ENCODE measurements at places on chromosomes 4 and X.

DNA sequence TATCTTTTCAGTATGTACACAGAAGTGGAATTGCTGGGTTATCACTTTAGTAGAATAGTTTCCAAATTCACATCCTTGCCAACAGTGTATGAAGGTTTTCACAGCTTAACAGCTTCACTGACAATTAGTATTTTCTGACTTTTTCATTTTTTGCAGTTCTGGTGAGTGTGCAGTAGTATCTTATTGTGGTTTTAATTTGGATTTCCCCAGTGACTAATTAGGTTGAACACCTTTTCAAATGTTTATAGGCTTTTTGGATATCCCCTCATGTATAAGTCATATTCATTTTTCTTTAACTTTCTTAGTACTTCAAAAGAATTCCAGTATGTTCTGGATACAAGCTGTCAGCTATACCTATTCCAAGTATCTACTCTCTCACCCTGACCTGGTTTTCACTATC, 37.1 kb downstream of the BRCC3 start:
- H3K36me3 ChIP-seq, result no peaks in the 10 kb centered on the region
- H3K27me3 ChIP-seq, result no peaks in the 10 kb centered on the region
- H3K4me3 ChIP-seq, result no peak overlapping the region
- no peak overlapping the region for H3K27ac ChIP-seq

- no peaks in the 10 kb centered on the region for H3K4me1 ChIP-seq
- H3K27ac ChIP-seq, result no peak overlapping the region
- peak overlapping the region; percentile 53 for H3K4me3 ChIP-seq
- H3K36me3 ChIP-seq, result no peaks in the 10 kb centered on the region
Measured at GRCh38 chrX:76428243-76429130, 977 bp downstream of the MAGEE1 start.

- H3K4me1 ChIP-seq, result peaks cover 7% of the 10 kb centered on the region
- H3K4me3 ChIP-seq, result no peak overlapping the region
- H3K36me3 ChIP-seq, result no peaks in the 10 kb centered on the region
- DNase-seq, result no peak
Measured at GRCh38 chrX:68648960-68649359, 1.5 kb downstream of the STARD8 start.

DNA sequence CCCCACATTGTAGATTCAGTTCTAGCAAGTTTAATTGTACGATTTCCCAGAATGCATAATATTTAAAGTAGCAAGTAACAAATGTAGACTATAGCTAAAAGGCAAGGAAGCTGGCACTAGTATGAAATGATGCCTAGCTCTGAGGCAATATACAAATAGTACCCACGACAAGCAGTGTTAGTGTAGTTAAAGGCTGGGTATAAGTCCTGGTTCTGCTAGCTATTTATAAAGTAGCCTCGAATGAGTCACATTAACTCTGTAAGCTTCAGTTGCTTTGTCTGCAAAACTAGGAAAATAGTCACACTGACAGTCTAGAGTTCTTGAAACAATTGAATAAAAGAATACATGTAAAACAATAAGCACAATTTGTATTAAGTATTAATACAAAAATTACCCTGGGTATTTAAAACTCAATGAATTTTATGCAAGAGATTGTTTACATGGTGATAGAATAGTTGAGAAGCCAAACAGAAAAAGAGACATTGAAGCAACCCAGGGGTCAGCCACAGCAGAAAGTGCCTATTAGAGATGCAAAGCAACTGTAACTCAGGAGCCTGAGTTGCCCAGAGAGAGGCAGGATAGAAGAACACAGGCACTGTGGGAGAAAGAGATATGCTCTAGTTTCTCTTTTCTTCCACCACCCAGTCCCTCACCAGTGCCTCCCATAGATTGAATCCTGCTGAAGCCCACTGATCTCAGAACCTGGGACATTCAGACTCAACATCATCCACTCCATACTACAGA, 949.0 kb downstream of the C4orf33 start:
- H3K36me3 ChIP-seq, result no peaks in the 10 kb centered on the region
- no peaks in the 10 kb centered on the region for H3K27me3 ChIP-seq
- H3K27ac ChIP-seq, result no peak overlapping the region
- H3K4me1 ChIP-seq, result no peaks in the 10 kb centered on the region

GRCh38 chrX:53511322-53511721, 77.2 kb upstream of the HSD17B10 start:
- no peaks in the 10 kb centered on the region for H3K4me1 ChIP-seq
- no peaks in the 10 kb centered on the region for H3K36me3 ChIP-seq
- H3K4me3 ChIP-seq, result no peak overlapping the region
- DNase-seq, result no peak

DNA sequence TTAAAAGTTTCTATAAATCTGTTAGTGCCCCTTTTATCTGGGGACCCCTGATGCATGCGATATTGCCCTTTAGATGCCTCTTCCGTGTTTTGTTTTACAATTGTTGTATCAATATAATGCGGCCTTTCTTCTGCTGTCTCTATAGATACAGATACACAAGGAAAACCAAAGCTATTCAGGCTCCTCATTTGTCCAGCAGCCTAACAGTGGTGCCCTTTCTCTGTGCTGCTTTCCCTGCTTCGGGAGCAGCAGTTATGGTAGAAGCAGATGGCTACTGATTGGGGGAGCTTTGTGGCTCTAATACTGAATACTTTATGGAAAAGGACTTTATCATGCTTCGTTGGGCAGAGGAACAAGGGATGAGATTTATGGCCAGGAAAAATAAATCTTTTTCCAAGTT, 10.6 kb upstream of the PRDM8 start:
- H3K27me3 ChIP-seq, result no peaks in the 10 kb centered on the region
- H3K27ac ChIP-seq, result no peak overlapping the region
- H3K4me1 ChIP-seq, result peaks cover 8% of the 10 kb centered on the region
- no peak overlapping the region for H3K4me3 ChIP-seq
- DNase-seq, result no peak
- no peaks in the 10 kb centered on the region for H3K36me3 ChIP-seq

- no peak overlapping the region for H3K27ac ChIP-seq
- no peak overlapping the region for H3K4me3 ChIP-seq
- DNase-seq, result no peak
- H3K27me3 ChIP-seq, result no peaks in the 10 kb centered on the region
- H3K4me1 ChIP-seq, result no peaks in the 10 kb centered on the region
Measured at GRCh38 chr4:86909546-86910295, 17.5 kb upstream of the C4orf36 start.

DNA sequence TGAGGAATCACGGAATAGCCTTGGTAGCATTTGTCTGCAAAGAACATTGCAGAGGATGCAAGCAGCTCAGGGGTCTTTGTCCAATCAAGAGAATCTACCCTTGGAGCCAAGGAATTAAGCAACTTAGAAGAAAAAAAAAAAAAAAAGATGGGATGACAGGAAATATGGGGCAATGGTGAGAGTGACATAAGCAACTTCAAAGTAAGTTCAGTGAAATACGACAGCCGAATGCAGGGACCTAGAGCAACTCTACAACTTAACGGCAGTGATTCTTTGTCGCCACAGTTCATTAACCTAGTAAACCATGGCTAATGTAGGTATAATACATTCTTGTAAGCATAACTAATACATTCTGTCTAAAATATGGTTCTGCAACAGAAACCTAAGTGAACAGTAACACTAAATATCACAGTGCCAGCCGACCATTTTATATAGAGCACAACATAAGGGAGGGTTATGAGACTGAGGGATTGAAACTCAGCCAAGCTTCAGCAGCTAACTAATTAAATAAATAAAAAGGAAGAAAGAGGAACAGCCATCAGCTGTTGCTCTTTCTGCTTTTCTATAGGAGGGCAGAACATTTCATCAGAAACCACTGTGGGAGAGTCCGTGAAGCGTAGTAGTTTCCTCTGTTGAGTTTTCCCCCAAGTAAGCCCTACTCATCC, 74.7 kb downstream of the PPARGC1A start:
- no peak overlapping the region for H3K27ac ChIP-seq
- no peaks in the 10 kb centered on the region for H3K4me1 ChIP-seq
- no peaks in the 10 kb centered on the region for H3K36me3 ChIP-seq
- no peak for DNase-seq
- no peak overlapping the region for H3K4me3 ChIP-seq

DNA sequence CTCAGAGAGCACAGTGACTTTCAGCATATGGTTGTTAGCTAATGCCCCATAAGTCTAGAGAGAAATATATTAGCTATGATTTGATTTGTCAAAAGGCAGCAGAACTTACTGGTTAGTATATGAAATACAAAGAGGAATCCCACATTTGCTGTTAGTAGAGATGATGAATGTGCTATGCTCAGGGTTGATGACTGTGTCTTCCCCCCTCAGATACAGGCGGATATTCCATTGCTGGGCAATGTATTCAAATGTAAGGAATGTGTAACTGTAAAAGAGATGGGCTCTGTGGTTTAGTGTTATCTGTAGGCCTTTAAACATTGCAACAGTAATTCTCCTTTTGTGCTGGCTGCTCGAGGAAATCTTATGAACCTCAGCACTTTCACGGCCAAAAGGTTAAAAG, 528.9 kb upstream of the ARX start:
- H3K4me1 ChIP-seq, result no peaks in the 10 kb centered on the region
- no peak overlapping the region for H3K4me3 ChIP-seq

- no peak for DNase-seq
- no peak overlapping the region for H3K4me3 ChIP-seq
- no peaks in the 10 kb centered on the region for H3K27me3 ChIP-seq
- no peaks in the 10 kb centered on the region for H3K36me3 ChIP-seq
- H3K27ac ChIP-seq, result no peak overlapping the region
Measured at GRCh38 chr4:77566148-77566547, 39.5 kb upstream of the CXCL13 start.

- DNase-seq, result no peak
- no peaks in the 10 kb centered on the region for H3K27me3 ChIP-seq
- no peak overlapping the region for H3K4me3 ChIP-seq
- H3K36me3 ChIP-seq, result no peaks in the 10 kb centered on the region
Measured at GRCh38 chrX:10051866-10052480, 84.8 kb downstream of the CLDN34 start.

GRCh38 chrX:69320116-69320515, 154.9 kb upstream of the PJA1 start:
- H3K36me3 ChIP-seq, result no peaks in the 10 kb centered on the region
- H3K4me1 ChIP-seq, result no peaks in the 10 kb centered on the region
- no peaks in the 10 kb centered on the region for H3K27me3 ChIP-seq
- H3K27ac ChIP-seq, result no peak overlapping the region

- no peaks in the 10 kb centered on the region for H3K27me3 ChIP-seq
- H3K4me3 ChIP-seq, result no peak overlapping the region
- no peaks in the 10 kb centered on the region for H3K36me3 ChIP-seq
- H3K27ac ChIP-seq, result no peak overlapping the region
- DNase-seq, result no peak
- H3K4me1 ChIP-seq, result no peaks in the 10 kb centered on the region
Measured at GRCh38 chr4:88202443-88202842, 44.0 kb upstream of the ABCG2 start.

- H3K4me1 ChIP-seq, result no peaks in the 10 kb centered on the region
- no peak for DNase-seq
- H3K27me3 ChIP-seq, result no peaks in the 10 kb centered on the region
- H3K36me3 ChIP-seq, result no peaks in the 10 kb centered on the region
- H3K4me3 ChIP-seq, result no peak overlapping the region
Measured at GRCh38 chrX:117532339-117532738, 584.3 kb downstream of the KLHL13 start.

DNA sequence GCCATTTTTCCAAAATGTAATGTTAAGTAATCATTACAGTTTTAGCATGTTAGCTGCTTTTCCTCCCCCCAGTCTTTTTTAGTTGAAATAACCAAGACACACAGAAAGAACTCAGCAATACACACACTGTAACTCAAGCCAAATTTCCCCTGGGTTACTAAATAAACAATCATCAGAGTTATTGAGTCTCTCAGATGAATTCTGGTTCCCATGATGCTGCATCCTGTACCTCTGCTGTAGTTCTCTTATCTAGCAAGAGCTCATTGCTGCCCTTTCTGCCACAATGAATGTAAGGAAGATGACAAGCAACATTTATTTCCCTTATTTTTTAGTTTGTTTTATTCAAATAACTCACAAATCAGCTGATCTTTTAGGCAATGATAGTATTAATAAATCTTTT, 185.1 kb downstream of the ARHGAP6 start:
- no peak overlapping the region for H3K4me3 ChIP-seq
- no peak overlapping the region for H3K27ac ChIP-seq
- H3K27me3 ChIP-seq, result no peaks in the 10 kb centered on the region
- no peaks in the 10 kb centered on the region for H3K36me3 ChIP-seq
- no peaks in the 10 kb centered on the region for H3K4me1 ChIP-seq

- H3K4me3 ChIP-seq, result no peak overlapping the region
- no peaks in the 10 kb centered on the region for H3K36me3 ChIP-seq
- H3K4me1 ChIP-seq, result no peaks in the 10 kb centered on the region
- no peaks in the 10 kb centered on the region for H3K27me3 ChIP-seq
Measured at GRCh38 chr4:82569076-82569475, 7.3 kb upstream of the TMEM150C start.
